ENCODE measurements at places on chromosomes 1 and 21.

- no peak for DNase-seq
Measured at GRCh38 chr1:3167255-3167654, 98.3 kb downstream of the PRDM16 start.

- DNase-seq = no peak
Measured at GRCh38 chr1:51998701-51999100, 8.2 kb upstream of the RAB3B start.

- no peak for DNase-seq
Measured at GRCh38 chr1:154801234-154802011, 68.7 kb downstream of the KCNN3 start.

GRCh38 chr1:201737352-201738060 is 91.5 kb upstream of the IPO9 start:
- DNase-seq = no peak

Data from NCI-H1436 treated with DMSO at 0.1 percent for 48 hours (cell line).